ENCODE measurements at places on chromosomes 6 and 20.
A peak's percentile ranks its signal among the peaks of the same experiment; 100 is the strongest.

DNA sequence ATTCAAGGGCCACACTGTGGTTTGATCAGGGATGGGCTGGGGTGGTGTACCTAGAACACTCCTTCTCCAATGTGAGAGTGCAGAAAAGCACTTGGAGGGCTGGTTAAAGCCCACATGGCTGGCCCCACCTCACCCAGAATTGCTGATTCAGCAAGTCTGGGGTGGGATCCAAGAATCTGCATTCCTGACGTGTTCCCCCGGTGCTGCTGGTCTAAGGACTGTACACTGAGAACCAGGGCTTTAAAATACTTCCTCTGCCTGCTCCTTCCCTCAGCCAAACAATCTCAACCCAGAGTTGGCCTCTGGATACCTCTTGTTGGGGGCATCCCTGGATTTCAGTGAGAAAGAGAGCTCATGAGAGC is 13.4 kb upstream of the OCSTAMP start:
- DNase-seq = no peak

DNA sequence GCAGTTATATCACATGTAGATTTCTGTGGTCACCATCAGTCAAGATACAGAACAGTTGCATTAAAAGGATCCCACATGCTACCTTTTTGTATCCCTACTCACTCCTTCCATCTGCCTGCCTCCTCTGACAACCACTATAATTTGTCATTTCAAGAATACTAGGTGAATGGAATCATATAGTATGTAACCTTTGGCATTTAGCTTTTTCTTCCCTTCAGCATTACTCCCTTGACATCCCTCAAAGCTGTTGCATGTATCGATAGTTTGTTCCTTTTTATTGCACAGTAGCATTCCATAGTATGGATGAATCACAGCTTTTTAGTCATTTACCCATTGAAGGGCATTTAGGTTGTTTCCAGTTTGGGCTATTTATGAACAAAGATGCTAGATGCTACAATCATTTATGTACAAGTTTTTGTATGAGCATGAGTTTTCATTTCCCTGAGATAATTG is 26.1 kb downstream of the NCOA7 start:
- DNase-seq = no peak

DNA sequence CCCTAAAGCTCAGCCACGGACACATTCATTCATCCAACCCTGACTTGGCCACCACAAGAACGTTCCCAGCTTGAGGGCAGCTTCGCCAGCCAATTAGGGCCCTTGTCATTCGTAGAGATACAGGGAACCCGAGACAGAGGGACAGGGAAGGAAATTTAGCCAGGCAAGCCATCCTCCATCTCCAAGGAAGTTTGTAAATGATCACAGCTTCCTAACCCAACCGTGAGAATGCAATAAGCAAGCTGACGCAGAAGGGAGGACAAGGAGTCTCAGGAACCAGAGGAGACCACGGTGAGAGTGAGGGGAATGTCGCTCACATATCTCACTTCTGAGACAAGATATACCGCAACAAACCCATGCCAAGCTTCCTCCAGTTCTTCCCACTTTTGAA is 1.4 kb downstream of the TRAM2 start:
- no peak for DNase-seq

DNA sequence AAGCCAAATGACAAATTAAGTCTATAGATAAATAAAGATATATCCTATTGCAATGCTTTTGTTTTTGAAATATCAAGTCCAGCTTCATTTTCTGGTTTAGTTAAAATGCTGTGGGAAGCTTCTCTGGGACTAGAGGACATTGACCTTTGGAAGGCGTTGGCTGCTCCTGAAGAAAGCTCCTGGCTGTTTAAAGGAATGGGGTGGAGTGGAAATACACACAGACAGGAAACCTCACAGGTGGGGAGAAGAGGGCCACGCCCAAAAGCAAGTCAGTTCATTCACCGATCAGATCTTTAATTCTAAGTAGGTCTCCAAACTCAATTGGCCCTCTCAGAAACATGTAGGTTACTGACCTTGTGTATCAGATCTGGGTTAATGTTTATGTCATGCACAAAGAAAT is 59.6 kb downstream of the SPTLC3 start:
- no peak for DNase-seq

DNA sequence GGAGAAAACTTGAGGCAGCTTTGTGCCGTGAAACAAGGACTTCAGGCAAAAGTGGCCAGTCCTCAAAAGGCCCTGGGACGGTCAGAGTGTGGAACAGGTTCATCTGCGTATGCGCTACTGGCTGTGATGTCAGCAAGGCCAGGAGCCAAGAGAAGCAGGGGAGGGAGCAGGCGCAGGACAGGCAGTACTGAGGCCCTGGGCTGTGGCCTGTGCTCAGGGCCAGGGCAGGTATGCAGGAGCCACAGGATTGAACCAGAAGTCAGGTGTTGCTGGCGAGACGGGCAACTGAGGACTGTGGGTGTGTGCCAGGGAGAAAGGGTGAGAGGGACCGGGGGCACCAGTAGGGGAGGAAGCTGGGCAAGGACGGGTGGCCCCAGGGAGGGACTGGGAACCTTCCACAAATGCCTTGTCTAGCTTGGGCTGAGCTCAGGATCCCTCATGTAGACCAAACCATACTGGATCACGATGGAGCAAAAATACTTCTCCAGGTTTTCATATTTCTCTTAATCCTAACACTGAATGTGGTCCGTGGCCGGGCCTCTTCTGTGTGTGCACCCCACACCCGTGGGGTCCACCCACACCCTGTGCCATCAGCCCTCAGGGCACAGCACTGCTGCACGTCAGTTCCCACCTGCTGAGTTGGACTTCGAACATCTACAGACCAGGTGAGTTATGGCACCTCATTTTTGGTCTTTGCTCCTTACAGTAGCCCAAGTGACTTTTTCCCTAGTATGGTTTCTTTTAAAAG is 46.9 kb downstream of the GINS1 start:
- no peak for DNase-seq

DNA sequence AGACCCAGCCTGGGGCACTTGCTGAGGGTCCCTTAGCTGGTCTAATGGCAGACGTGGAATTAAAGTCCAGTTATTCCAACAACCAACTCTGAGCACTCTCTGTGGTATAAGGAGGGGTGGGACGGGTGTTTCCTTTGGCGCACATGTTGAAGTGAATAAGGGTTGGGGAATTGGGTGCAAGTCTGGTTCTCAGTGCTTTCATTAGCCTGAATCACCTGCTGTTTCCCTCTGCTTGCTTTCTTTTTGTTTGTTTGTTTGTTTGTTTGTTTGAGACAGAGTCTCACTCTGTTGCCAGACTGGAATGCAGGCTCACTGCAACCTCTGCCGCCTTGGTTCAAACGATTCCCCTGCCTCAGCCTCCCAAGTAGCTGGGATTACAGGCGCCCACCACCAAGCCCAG is 110.1 kb downstream of the TNFAIP3 start:
- DNase-seq = no peak

- no peak for DNase-seq
Measured at GRCh38 chr20:9515214-9515585, 810 bp downstream of the LAMP5 start.

GRCh38 chr6:149267072-149267471 is 50.4 kb upstream of the TAB2 start:
- DNase-seq = no peak

- no peak for DNase-seq
Measured at GRCh38 chr20:1945134-1945618, 48.7 kb downstream of the PDYN start.

DNA sequence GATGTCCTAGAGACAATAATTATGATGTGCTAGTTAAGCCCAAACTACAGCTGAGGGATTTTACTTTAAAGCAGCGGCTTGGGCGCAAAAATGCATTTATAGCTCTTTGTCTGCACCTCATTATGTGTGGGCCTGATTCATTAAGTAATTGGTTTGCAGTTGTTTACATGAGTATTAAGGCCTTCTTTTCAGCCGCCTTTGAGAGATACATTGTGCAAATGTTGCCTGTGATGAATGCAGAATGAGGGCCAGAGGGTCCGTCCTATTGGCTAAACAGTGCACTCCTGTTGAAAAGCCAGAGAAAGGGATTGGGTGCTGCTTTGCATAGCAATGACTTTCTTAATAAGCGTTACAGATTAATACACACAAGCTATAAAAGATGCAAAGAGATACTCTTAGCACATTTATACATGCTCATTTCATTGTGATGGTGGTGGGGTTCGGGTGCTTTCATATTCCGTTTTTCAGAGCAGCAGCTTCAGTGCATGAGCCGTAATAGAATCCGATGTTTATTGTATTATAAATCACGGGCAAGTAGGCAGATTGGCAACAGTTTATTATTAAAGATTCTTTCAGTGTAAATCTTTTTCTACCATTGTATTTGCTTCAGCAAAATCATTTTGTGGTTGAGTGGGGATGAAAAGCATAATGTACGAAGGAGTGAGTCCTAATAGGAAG is 68.2 kb upstream of the XRN2 start:
- no peak for DNase-seq

DNA sequence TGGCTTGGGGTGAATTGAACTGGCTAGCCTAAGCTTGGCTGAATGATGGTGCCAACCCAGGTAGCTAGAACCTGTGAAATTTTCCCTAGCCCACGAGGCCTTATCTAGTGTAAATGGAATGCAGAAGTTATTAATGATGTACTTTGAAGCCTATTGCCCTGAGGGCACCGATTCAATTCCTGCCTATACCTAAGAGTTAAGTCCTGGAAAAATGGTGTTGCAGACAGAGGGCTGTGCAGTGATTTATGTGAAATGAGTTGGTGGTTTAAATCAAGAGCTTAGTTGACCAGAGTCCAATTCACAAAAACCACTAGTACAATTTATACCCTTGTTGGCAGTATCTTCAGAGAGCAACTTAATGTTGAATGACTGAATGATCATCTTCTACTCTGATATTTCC is 373.8 kb upstream of the JAG1 start:
- no peak for DNase-seq

GRCh38 chr20:59933296-59933848 is at the start of gene SYCP2:
TSS of gene SYCP2 (minus strand) at chr20:59933637. CDS start at chr20:59922413, 11,224 bp downstream.
- DNase-seq = peak; percentile 58

DNA sequence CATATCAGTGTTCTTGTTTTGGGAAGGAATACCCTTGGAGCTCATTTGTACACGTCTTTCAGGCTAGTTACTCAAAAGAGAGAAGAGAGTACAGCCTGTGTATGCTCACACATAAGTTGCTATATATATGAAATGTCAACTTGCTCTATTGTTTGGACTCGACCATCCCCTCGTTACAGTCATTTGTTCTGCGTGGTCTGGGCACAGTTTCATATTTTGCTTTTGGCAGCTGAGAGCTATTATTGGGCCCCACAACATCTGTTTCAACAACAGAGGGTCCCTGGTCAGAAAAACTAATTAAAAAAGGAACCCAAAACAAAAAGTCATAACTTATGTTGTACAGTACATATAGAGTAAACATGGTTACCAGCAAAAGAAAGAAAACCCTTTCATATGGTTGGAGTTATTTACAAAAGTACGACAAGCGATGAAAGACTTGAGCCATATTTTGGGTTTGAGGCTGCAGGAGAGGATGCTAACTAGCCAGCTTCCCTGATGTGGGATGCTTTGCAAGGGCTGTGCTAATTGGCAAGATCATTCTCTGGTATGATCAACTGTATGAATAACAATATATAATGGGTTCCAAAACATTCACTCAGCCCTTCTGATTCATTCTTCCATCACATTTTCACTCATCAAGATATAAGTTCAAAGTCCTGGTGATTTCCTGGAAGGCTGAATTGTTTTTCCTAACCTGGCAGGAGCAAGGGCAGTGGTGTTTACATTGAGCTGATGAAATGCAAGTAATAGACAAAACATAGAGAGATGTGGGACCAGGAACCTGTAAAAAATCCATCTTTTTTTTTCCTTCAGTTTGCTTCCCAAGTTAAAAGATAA is 137.9 kb downstream of the RPS12 start:
- DNase-seq = no peak

DNA sequence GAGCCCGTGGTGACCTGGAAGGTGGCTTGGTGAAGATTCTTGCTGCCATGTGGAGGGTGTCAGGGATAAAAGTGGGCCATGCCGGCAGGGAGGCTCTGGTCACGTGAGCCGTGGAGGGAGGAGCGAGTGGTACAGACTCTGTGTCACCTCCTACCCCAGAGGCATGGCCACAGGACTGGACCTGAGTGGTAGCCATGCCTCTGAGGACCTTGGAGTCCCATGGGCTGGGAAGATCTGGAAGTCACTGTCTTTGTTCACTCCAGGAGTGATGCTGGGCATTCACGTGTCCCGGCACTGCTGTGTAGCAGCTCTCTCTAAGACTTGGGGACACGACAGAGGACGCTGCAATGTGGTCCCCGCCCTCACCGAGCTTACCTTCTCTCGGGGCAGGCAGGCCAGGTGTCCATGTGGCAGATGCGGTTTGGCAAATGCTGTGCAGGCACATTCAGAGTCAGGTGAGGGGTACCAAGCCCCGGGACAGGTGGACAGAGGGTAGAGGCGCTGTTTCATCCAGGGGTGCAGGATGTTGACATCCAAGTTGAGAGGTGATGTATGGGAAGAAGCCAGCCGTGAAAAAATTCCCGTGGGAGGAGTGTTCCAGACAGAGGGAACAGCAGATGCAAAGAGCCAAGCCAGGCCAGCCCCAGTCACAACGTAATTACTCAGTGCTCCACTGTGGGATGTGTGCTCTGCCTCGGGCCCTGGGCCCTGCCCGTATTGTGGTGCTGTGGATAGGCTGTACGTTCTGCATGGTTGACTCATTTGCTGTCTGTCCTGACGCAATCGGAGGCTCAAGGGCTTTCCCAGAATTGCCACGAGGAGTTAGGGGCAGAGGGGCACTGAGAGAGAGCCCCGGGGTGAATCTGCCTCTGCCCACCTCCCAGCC is 307.8 kb downstream of the TAF4 start:
- no peak for DNase-seq

DNA sequence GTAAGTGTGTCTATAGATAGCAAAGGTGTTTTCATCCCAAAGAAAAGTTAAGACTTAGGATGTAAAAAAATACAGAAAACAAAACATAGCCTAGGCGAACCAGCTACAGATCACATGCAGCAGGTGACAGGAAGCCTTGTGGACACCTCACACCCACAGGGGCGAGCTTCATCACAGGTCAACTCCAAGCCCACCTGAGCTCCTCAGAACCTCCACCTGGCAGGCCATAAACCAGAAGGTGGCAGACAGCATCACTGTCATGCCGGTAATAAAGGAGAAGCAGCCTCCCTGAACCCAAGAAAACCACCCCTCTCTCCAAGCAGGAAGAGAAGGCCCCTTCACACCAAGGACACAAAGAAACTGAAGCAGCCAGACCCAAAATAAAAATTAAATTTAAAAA is 1.0 kb downstream of the RALGAPA2 start:
- no peak for DNase-seq
